SJSA1 (cell line): ENCODE measurements at places on chromosomes 2 and 18. TPM values are rescaled to one million over a fixed set of nuclear protein-coding genes. Genes with fewer than 3 reads are reported as not detected.

The C2orf66 gene
- 0.05 TPM in 1 of 2 replicates, not detected in the other for total RNA-seq

The COLEC11 gene
- not detected in 2 replicates for total RNA-seq

The RPL37A gene
- total RNA-seq, result 1,252 and 2,448 TPM in 2 replicates

The DAW1 gene
- total RNA-seq, result 0.16 TPM in 2 replicates

The MEP1B gene
- not detected in 2 replicates for total RNA-seq

The RAX gene
- total RNA-seq, result not detected in 2 replicates

The TSPYL6 gene
- not detected in 2 replicates for total RNA-seq

The METAP1D gene
- 6.3 and 11.3 TPM in 2 replicates for total RNA-seq

The ZSWIM2 gene
- total RNA-seq, result not detected in 2 replicates

The RAPGEF4 gene
- 0.13 and 0.47 TPM in 2 replicates for total RNA-seq

The ZNF385B gene
- not detected in 2 replicates for total RNA-seq

The CRYBA2 gene
- not detected in 2 replicates for total RNA-seq

The EPB41L3 gene
- total RNA-seq, result 0.21 TPM in 1 of 2 replicates, not detected in the other

The LCT gene
- total RNA-seq, result not detected in 2 replicates

The WNT10A gene
- not detected in 2 replicates for total RNA-seq

The MOCOS gene
- total RNA-seq, result 0.16 and 0.34 TPM in 2 replicates

The STRADB gene
- 9.4 and 23.8 TPM in 2 replicates for total RNA-seq

The LYG1 gene
- 0.37 TPM in 1 of 2 replicates, not detected in the other for total RNA-seq

The REG1B gene
- total RNA-seq, result not detected in 2 replicates

The TEX44 gene
- total RNA-seq, result not detected in 2 replicates

The NCKAP1 gene
- 96.6 and 195 TPM in 2 replicates for total RNA-seq

The FHL2 gene
- 156 and 190 TPM in 2 replicates for total RNA-seq

The RFTN2 gene
- total RNA-seq, result 0.16 and 0.21 TPM in 2 replicates

The SF3B1 gene
- 157 and 250 TPM in 2 replicates for total RNA-seq

The SDC1 gene
- total RNA-seq, result 75.2 and 117 TPM in 2 replicates

The REG3G gene
- not detected in 2 replicates for total RNA-seq

The CTLA4 gene
- total RNA-seq, result not detected in 2 replicates

The CRYGC gene
- not detected in 2 replicates for total RNA-seq

The UGT1A7 gene
- not detected in 2 replicates for total RNA-seq

The MEIS1 gene
- 4.2 and 6.2 TPM in 2 replicates for total RNA-seq

The IL1F10 gene
- not detected in 2 replicates for total RNA-seq

The ABCG8 gene
- total RNA-seq, result not detected in 2 replicates

The SPR gene
- total RNA-seq, result 35.8 and 50.7 TPM in 2 replicates

The SPIRE1 gene
- total RNA-seq, result 27.4 and 31.6 TPM in 2 replicates

The MAB21L4 gene
- total RNA-seq, result 0.42 and 0.91 TPM in 2 replicates

The GPR75 gene
- total RNA-seq, result 1.5 and 2.3 TPM in 2 replicates

The IL37 gene
- not detected in 2 replicates for total RNA-seq

The FABP1 gene
- total RNA-seq, result not detected in 2 replicates

The NAB1 gene
- 30.1 and 31.2 TPM in 2 replicates for total RNA-seq

The PRR30 gene
- total RNA-seq, result not detected in 2 replicates

The DSEL gene
- 5.7 and 11.0 TPM in 2 replicates for total RNA-seq

The MAL gene
- not detected in 2 replicates for total RNA-seq

The FAM98A gene
- total RNA-seq, result 14.7 and 128 TPM in 2 replicates

The CKAP2L gene
- 25.1 and 33.4 TPM in 2 replicates for total RNA-seq
